BE2C (cell line): ENCODE measurements at places on chromosomes 3 and 15.

GRCh38 chr3:126680667-126681055, 23.4 kb upstream of the CHCHD6 start:
- DNase-seq = no peak

GRCh38 chr3:171778493-171778892, 31.8 kb downstream of the PLD1 start:
- no peak for DNase-seq

DNA sequence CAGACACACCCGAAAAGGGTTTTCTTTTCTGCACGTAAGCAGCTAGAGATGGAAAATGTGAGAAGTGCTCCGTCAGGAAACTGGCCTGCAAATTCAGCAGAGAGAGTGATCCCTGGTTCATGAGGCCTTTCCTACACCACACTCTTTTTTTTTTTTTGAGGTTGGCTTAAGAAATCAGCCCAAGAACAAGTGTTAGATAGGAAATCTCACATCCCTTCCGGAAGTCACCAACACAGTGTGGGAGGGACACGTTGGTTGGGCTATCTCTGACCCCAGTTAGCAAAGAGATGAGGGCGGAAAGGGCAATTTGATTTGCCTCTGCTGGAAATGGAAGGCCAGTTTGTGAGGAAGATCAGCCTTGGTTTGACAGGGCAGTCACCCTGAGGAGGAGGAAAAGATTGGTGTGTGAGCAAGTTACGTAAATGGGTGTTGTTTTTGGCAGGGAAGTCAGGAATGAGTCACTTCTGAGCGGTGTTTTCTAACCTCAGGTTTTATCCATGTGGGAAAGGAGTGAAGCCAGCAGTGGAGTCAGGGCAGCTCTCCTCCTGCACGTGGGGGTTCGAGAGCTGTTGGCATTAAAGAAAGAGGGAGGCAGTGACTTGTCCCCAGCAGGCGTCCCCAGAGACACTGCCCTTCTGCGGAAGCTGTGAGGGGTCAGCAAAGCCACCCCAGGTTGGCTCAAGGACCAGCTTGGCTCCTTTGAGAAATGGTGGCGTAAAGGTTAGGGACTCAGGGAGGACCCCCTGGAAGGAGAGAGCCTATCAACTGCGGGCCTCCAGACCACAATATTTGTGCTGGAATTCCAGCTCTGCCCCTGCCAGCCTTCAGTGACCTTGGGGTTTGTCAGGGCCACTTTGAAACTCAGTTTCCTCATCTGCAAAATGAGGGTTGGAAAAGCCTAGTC, 237.6 kb upstream of the BHLHE40 start:
- DNase-seq = no peak

GRCh38 chr3:132519914-132520313, 77.2 kb upstream of the ACKR4 start:
- no peak for DNase-seq

DNA sequence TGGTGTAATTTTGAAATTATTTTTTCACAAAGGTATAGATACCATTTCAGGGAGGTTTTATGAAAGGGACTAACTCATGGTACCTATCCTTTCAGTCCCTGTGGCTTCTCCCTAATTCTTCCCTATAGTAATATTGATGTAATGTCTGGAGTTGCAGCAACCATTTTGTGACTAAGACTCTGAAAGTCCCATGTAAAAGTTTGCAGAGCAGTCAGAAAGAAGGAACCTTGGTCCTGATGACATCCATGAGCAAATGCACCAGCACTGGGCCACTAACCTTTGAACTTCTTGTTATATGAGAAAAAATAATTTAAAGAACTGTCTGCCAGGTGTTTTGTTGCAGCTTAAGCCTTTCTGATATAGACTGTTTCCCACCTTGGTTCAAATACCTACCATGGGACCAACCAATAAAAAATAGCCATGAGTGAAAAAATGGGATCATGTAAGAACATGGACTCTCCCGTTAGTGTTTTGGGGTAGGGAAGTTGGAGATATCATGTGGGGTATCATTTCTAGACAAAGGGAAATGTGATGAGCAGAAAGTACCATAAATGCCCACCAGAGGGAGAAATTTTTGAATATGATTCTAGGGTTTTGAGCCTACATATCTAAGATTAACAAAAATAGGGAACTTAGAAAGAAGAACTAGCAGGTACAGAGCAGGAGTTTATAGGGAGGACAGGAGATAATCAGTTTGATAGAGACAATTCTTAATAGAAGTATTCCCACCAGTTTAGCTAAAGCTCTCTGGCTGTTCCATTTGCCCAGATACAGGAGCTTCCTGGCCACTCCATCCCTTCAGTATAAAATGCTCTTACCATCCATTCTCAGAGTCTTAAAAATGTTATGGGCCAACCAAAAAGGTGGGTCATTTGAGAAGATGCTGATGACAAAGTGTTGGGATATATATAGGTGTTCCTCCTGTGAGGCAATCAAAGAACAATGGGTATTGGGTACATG, 3.4 kb upstream of the CPOX start:
- DNase-seq = peak; percentile 14

DNA sequence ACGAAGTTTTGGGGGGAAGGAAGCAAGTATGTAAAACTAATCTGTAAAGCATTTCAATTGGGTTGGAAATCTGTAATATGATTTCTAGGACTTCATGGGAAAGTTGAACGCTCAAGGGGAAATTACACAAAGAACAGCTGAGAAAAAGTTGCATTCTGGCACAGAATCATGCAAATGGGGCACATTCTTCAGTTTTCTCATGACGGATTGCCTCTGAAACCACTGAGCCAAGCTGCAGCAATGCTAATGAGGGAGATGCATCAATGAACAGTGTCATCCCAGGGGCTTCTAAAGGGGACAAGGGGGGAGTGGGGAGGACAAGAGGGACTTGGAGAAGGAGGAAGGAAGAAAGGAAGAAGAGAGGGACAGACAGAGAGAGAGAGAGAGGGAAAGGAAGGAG, 291.4 kb upstream of the ATP11B start:
- no peak for DNase-seq

- no peak for DNase-seq
Measured at GRCh38 chr3:169748670-169749069, 16.2 kb downstream of the TERC start.

GRCh38 chr3:33637482-33637881, 80.6 kb downstream of the CLASP2 start:
- DNase-seq = no peak

DNA sequence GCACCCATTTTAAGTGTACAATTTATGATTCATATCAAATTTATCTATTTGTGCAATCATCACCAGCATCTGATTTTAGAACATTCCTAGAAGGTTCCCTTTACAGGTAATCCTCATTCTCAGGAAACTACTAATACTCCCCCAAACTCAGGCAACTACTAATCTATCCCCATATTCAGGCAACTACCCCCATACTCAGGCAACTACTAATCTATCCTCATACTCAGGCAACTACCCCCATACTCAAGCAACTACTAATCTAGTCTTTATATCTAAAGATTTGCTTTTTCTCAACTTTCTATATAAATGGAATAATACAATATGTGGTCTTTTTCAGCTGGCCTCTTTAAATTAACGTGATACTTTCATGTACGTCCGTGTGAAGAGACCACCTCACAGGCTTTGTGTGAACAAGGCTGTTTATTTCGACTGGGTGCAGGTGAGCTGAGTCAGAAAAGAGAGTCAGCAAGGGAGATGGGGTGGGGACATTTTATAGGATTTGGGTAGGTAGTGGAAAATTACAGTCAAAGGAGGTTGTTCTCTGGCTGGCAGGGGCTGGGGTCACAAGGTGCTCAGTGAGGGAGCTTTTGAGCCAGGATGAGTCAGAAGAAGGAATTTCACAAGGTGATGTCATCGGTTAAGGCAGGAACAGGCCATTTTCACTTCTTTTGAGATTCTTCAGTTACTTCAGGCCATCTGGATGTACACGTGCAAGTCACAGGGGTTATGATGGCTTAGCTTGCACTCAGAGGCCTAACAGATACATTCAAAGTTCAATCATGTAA, 1444.5 kb upstream of the CADM2 start:
- no peak for DNase-seq

GRCh38 chr15:32669896-32670611, 28.5 kb downstream of the SCG5 start:
- peak; percentile 87 for DNase-seq
